ENCODE measurements at places on chromosomes 7 and 10. TPM values are rescaled to one million over a fixed set of nuclear protein-coding genes. Genes with fewer than 3 reads are reported as not detected.

YWHAG gene
- total RNA-seq, result 351 TPM

DDX50 gene
- 34.2 TPM for total RNA-seq

FAM221A gene
- total RNA-seq, result 3.0 TPM

ZP3 gene
- 1.4 TPM for total RNA-seq

CDK14 gene
- total RNA-seq, result 30.2 TPM

- H3K27me3 ChIP-seq, result no peaks in the 10 kb centered on the region
These were observed 97.5 kb downstream of the UBE2H start for GRCh38 chr7:129855234-129855673.

- no peak overlapping the region for H3K27ac ChIP-seq
- DNase-seq, result no peak
These were observed 11.6 kb downstream of the ADCK2 start for GRCh38 chr7:140684066-140684950.

DNA sequence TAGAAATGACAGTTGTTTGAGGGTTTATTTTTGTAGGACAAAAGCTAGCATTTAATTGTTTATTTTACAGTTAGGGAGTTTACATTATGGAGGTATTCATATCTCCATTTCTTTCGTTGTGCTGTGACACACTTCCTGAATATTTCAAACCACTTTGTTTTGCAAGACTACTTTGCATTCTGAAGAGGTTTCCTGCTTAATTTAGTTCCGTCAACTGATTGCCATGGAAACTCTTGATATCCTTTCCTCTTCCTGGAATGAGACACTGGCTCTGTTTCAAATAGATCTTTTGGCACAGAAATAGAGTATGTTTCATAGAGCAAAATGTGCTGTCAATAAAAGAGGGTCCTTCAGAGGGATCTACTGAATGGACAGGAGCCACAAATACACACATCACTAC is 159.5 kb upstream of the AGR3 start:
- H3K36me3 ChIP-seq, result no peaks in the 10 kb centered on the region
- H3K27ac ChIP-seq, result peak overlapping the region; percentile 52
- no peaks in the 10 kb centered on the region for H3K27me3 ChIP-seq

DNA sequence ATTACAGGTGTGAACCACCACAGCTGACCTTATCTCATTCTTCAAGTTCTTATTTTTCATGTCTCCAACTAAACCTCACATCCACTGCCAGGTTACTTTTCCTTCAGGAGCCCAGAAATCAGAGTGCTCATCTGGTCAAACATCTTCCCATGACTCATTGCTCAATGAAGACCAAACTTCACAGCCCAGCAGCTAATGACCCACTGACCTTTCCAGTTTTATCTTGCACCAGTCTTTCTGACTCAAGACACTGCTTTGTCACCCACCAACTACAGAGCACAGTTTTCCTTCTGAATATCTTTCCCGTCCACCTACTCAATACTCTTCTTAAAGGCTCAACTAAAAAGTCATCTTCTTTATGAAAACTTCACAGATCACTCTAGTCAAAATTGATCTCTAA is 245.1 kb downstream of the CHCHD3 start:
- H3K4me1 ChIP-seq, result no peaks in the 10 kb centered on the region
- no peak overlapping the region for H3K4me3 ChIP-seq
- H3K27ac ChIP-seq, result no peak overlapping the region
- DNase-seq, result peak; percentile 56
- H3K36me3 ChIP-seq, result no peaks in the 10 kb centered on the region

DNA sequence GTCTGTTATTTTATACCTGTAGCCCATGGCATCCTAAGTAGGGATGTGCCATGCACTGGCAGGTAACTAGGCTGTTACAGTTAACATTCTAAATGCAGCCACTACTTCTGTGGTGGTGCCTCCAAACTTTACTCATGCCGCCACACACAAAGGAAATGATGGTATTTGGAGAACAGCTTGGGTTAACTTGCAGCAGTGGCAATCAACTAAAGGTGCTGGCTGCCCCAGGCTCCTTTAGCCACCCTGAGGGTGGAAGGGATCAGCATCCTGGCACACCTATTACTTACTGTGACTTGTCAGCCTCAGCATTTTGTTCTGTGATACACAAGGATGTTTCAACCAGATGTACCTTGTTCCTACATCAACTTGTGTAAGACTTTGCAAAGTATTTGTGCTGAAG is 221.8 kb upstream of the PPP1R3A start:
- H3K27ac ChIP-seq, result no peak overlapping the region
- no peaks in the 10 kb centered on the region for H3K4me1 ChIP-seq
- H3K36me3 ChIP-seq, result no peaks in the 10 kb centered on the region
- no peak overlapping the region for H3K4me3 ChIP-seq

DNA sequence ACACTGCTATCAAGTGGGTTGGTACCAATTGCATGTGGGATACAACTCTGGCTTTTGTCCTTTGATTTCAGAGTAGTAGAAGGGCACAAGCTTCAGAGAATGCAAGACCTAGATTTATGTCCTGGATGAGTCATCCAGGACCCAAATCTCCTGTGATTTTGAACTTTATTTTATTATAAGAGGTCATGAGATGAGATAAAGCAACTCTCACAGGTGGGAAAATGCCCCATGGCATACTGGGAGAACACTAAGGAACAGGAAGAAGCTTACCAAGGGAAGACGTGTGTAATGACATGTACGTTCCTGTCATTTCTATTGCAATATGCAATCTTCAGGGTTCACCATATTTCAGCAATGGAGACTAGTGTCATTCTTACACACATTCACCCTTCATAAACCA is 966 bp downstream of the MALRD1 start:
- DNase-seq, result no peak
- H3K36me3 ChIP-seq, result no peaks in the 10 kb centered on the region
- no peak overlapping the region for H3K27ac ChIP-seq
- no peaks in the 10 kb centered on the region for H3K4me1 ChIP-seq
- H3K27me3 ChIP-seq, result no peaks in the 10 kb centered on the region
- no peak overlapping the region for H3K4me3 ChIP-seq

DNA sequence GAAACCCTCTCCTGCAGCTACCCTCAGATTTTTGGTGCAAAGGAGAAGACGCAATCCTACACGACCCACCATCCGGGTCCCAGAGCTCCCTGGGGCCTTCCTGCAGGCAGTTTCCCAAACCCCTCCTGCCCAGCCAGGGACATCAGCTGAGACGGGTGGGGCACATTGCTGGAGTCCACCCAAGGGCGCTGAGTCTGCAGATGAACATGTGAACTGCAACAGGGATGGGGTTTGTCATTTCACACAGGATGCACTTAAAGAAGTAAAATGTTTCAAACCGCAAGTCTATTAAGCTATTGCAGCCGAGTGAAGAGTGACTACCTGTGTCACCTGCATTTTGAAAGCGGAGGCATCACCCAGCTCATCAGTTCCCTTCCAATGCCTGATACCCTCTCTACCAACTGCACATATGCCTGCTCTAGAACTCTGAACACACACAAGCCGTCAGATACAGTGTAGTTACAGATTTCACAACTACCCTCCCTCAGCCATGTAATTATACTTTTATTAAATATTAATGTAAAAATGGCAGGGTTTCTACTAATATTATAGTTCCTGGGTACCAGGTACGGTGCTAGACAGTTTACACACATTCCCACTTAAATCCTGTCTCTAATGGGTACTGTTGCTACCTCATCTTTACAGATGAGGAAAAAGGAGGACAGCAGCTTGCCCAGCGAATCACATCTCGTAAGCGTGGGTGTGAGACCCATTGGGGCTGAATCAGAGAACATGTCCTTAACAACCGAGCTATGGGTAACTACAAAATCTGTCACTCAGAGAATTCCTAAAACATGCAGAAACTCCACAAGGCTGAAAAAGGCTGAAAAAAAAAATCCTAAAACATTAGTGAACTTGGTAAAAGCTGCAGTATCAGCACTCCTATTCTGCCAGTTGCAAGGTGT is 71.2 kb downstream of the GRB10 start:
- no peaks in the 10 kb centered on the region for H3K36me3 ChIP-seq
- H3K27ac ChIP-seq, result no peak overlapping the region
- H3K4me1 ChIP-seq, result peaks cover 23% of the 10 kb centered on the region
- no peak for DNase-seq

DNA sequence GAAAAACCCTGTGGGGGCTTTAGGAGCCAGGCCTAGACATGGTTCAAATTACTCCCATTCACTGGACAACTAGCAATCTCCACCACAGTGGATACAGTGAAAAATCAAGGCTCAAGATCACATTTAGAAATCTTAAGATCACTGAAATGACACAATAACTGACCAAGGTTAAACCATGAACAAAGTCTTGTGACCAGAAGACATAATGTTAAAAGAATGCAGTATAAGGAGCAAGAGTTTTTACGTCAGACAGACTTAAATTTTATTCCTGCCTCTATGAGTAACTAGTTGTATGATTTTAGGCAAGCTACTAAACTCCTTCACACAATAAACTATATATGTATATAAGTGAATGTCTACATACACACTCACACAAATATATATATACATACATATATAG is 68.5 kb downstream of the MICU1 start:
- DNase-seq, result peak; percentile 65
- H3K4me3 ChIP-seq, result no peak overlapping the region
- no peaks in the 10 kb centered on the region for H3K27me3 ChIP-seq
- peaks cover 5% of the 10 kb centered on the region for H3K36me3 ChIP-seq
- H3K27ac ChIP-seq, result no peak overlapping the region

- H3K27ac ChIP-seq, result no peak overlapping the region
- no peaks in the 10 kb centered on the region for H3K27me3 ChIP-seq
- peaks cover 3% of the 10 kb centered on the region for H3K4me1 ChIP-seq
- no peaks in the 10 kb centered on the region for H3K36me3 ChIP-seq
- no peak overlapping the region for H3K4me3 ChIP-seq
- DNase-seq, result peak; percentile 37
These were observed 154.1 kb upstream of the AHR start for GRCh38 chr7:17144322-17144721.

DNA sequence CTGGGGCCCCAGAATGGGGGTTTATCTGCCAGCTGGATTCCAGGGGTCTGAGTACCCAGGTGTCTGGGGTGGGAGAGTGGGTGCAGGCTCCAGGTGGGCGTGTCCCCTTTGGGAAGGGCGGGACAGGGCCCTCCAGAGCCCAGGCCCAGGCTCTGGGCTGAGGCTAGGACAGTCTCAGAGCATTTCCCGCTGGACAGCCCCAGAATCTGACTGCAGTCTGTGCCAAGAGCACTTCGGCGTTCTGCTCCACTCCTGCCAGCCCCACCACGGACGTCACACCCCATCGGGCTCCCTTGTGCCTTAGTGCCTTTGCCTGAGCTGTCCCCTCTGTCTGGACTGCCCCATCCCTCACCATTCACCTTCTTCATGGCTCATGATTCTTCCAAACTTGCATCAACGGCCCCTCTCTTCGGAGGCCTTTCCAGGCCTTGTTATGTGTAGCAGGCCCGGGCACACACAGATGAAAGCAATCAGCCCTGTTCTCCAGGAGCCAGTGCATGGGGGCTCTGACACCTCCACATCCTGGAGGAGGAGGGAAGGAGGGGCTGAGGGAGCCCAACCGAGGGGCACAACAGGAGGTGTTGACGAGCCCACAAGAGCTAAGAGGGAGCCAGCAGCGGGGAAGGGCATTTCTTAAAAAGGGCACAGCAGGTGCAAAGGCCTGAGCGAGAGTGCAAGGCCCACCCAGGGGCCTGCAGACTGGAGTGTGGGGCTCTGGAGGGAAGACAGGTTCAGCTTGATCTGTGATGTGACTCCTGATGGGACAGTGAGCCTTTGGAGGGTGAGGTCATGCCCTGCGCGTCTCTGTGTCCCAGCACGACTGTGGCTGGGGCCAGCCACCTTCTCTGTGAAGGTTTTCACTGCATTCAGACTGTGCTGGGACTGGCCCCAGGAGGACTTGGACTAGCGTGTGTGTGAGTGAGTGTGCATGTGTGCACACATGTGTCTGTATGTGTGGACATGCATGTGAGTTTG is 41.7 kb downstream of the GTF2IRD1 start:
- H3K36me3 ChIP-seq, result no peaks in the 10 kb centered on the region
- DNase-seq, result no peak
- no peaks in the 10 kb centered on the region for H3K27me3 ChIP-seq
- H3K4me1 ChIP-seq, result no peaks in the 10 kb centered on the region
- no peak overlapping the region for H3K27ac ChIP-seq
- no peak overlapping the region for H3K4me3 ChIP-seq

DNA sequence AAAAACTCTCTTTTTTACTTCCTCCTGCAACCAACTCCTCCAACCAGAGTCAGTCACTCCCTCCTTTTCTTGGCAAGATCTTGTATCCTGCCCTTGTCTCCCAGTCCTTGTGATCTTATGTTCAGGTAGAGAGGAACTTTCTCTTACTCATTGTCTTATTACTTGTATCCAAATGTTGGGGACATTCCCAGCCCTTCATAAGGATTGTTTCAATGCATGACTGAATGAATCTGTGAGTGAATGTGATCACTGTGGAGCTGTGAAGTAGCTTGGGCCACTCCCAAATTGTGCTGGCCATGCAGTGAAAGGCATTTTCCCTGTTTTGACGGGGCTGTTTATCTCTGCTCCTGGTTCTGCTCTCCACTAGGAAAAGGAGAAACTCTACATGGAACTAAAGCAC is 93.7 kb downstream of the CFAP58 start:
- H3K36me3 ChIP-seq, result no peaks in the 10 kb centered on the region
- no peak overlapping the region for H3K4me3 ChIP-seq
- H3K4me1 ChIP-seq, result peaks cover 21% of the 10 kb centered on the region
- no peak overlapping the region for H3K27ac ChIP-seq
- DNase-seq, result peak; percentile 84
- H3K27me3 ChIP-seq, result no peaks in the 10 kb centered on the region

DNA sequence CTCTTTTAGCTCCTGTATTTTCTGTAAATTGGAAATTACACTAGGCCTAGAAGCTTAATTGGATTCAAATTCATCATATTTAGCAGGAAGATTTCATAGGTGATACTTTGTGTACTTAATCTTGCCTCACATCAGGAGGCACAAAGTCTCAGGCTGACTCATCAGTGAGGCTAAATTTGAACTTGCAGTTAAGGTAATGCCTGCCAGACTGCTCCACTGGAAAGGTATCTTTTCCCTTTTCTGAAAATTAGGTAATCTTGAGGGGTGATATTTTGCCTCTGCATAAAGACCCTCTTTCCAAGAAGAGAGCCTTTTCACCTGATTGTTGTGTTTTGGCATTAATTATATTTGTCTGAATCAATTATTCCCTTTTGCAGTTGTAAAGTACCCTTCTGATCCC is 14.6 kb downstream of the PPIA start:
- H3K27ac ChIP-seq, result no peak overlapping the region
- no peaks in the 10 kb centered on the region for H3K36me3 ChIP-seq
- peaks cover 5% of the 10 kb centered on the region for H3K4me1 ChIP-seq
- H3K4me3 ChIP-seq, result no peak overlapping the region
- no peaks in the 10 kb centered on the region for H3K27me3 ChIP-seq

- peak overlapping the region; percentile 43 for H3K27ac ChIP-seq
- DNase-seq, result no peak
- H3K36me3 ChIP-seq, result no peaks in the 10 kb centered on the region
- no peak overlapping the region for H3K4me3 ChIP-seq
These were observed 30.2 kb downstream of the WBP1L start for GRCh38 chr10:102773986-102774385.
